ENCODE measurements at places on chromosomes 5 and 9.

GRCh38 chr5:144015961-144016360 is 154.5 kb downstream of the YIPF5 start:
- DNase-seq: no peak

GRCh38 chr5:64229163-64229774 is 63.6 kb downstream of the RNF180 start:
- DNase-seq: no peak

DNA sequence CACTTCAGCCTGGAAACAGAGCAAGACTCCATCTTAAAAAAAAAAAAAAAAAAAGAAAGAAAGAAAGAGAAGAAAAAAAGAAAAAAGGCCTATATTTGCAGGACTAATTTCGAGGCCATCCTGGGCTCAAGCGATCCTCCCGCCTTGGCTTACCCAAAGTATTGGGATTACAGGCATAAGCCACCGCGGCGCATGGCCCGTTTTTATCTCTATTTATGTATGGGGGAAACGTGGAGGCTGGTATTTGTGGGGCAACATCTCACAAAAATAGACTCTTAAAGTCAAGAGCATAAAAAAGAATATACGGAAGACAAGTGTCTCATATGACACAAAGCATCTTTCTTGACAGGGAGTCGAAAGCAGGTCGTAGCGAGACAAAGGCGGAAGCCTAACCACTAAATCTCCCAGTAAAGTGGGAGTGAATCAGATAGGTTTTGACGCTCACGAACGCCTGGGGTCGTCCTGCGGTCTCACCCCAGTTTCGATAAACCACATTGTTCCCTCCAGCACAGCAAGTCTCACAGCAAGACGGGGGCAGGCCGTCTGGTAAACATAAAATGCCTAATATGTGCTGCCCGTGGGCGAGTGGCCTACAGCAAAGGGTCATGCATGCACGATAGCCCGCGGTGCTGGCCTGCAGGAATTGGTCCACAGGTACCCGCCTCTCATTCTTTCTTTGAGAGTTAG is 1.8 kb upstream of the TRIM41 start:
- DNase-seq: no peak

GRCh38 chr5:45399041-45399440 is 297.1 kb downstream of the HCN1 start:
- no peak for DNase-seq

Measured in T-helper 1 cell (primary cell).